ENCODE measurements at places on chromosomes 5 and 9.

GRCh38 chr5:137933491-137933911, 44.2 kb downstream of the PKD2L2 start:
- no peak for DNase-seq

GRCh38 chr9:131657940-131658339, 81.9 kb downstream of the RAPGEF1 start:
- no peak for DNase-seq

- no peak for DNase-seq
These were observed 39.7 kb upstream of the ANKDD1B start for GRCh38 chr5:75571547-75571946.

GRCh38 chr5:3139499-3139931, 388.0 kb upstream of the IRX2 start:
- DNase-seq: no peak

GRCh38 chr5:170745481-170746071, 37.9 kb upstream of the GABRP start:
- DNase-seq: no peak

DNA sequence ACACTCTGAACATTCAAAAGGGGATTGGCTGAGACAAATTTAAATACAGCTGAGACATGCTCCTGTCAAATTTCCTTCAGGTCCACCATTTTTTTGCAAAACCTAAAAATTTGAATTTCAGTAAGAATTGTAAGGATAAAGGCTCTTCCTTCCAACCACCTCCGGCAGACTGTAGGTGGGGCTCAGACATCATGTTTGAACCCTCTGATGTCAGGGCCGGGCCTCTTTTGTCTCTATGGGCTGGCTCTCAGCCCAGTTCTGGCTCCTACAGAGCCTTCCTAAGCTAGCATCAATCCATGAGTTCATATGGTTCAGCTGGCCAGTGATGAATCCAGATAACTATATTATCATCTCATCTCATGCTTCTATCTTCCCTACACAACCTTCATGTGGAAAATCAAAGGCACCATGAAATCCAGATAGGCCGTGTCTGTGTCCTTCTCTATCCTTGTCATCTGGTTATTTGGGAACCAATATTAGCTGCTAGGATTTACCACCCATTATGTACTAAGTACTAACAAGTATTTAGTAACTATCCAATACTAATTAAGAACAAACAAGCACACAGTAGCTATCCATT, 44.2 kb downstream of the NIPSNAP3B start:
- DNase-seq: no peak

- no peak for DNase-seq
These were observed 40.4 kb downstream of the NAA35 start for GRCh38 chr9:85981369-85981768.

GRCh38 chr5:30069441-30070263, 1123.8 kb upstream of the CDH6 start:
- no peak for DNase-seq

DNA sequence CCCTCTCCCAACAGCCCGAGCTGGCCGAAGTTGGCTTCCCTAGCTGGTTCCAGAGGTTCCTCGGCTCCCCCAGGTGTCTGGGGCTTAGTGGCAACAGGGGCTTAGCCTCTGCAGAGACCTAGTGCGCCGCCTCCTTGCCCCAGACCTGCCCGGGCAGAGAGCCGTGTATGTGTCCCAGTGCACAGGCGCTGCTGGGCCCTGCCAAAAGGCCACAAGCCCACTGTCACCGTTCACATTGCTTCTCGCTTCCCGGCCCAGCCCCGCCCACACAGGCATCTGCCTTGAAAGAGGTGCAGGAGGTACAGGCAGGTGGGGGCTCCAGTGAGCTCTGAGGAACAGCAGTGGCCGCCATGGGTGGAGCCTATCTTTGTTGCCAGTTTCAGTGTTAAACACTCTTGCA, 2.5 kb upstream of the CACFD1 start:
- DNase-seq: no peak

GRCh38 chr5:132737982-132738681, 786 bp upstream of the KIF3A start:
- DNase-seq: no peak

- no peak for DNase-seq
These were observed 22.5 kb upstream of the SUB1 start for GRCh38 chr5:32562843-32563242.

GRCh38 chr9:87193151-87193550, 245.8 kb upstream of the GAS1 start:
- no peak for DNase-seq

- DNase-seq: no peak
These were observed 104.9 kb downstream of the KLHL3 start for GRCh38 chr5:137630972-137631370.

DNA sequence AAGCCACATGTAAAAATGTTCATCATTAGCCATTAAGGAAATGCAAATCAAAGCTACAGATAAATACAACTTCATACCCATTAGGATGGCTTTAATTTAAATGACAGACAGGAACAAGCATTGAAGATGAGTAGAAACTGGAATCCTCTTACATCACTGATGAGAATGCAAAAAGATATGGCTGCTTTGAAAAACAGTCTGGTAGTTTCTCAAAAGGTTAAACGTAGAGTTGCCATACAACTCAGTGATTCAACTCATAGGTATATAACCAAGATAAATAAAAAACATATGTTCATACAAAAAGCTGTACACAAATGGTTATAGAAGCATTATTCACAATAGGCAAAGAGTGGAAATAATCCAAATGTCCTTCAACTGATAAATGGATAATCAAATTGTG, 228.8 kb upstream of the ZNF462 start:
- no peak for DNase-seq

DNA sequence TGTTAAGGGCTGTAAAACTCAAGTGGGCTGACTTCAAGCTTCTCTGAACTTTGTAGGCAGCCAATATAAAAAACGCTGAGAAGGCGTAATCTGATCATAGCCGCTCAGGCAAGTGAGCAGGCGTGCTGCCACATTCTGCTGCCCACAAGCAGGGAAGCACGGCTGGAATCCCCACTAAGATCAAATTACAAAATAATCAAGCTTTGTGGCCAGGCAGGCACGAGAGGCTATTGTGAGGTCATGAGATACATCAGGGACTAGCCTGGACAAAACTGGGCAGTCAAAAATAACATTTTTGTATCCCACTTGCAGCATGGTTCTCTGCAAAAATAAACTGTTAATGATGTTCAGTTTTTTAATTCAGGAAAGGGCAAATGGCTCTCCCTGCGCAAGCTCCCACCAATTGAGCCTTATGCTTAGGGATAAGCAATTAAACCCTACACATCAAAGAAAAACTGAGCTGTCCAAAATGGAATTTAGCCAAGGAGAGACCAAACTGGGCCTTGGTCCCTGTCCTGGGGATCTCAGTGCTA, 64.0 kb downstream of the POU5F2 start:
- peak; percentile 73 for DNase-seq

DNA sequence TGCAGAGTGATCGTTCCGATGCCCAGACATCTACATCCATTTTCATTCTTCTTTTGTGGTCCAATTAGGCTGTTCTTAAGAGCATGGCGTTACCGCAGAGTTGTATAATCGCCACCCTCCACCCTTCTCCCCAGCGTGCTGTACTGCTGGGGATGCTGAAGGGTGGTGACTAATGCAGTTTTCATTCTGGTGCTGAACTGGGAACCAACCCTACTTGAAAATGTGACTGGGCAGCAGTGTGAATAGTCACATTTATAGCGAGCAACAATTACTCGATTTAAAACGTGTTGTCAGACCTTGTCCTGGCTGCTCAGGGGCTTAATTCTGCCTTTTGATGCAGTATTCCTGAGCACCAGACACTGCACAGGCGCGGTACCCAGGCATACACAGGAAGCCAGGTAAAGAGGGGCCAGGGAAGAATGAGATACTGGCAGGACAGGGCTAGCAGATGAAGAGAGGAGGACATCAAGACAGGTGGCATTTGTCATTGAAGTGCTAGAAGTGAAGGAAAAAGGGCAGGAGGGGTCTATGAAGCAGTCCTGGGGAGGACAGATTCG, 719 bp upstream of the ISCA1 start:
- DNase-seq: no peak

GRCh38 chr5:79225026-79225425, 10.9 kb upstream of the JMY start:
- no peak for DNase-seq

DNA sequence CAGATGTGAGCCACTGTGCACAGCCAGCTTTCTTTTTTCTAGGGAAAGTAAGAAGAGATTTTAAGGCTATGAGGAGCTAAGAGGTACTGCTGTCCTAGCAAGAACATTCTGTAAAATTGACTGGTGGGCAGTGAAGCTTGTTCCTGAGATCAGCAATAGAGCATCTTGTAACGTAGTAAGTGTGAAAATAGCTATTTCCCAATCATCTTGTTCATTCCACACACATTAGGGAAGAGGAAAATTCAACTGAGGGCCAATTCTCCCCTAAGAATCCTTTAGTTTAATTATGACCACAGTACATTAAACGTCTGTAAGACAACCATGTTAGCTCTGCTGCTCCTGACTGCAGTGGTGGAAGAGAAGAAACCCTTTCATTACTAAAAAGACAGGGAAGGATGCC, 246.2 kb downstream of the EFNA5 start:
- no peak for DNase-seq

DNA sequence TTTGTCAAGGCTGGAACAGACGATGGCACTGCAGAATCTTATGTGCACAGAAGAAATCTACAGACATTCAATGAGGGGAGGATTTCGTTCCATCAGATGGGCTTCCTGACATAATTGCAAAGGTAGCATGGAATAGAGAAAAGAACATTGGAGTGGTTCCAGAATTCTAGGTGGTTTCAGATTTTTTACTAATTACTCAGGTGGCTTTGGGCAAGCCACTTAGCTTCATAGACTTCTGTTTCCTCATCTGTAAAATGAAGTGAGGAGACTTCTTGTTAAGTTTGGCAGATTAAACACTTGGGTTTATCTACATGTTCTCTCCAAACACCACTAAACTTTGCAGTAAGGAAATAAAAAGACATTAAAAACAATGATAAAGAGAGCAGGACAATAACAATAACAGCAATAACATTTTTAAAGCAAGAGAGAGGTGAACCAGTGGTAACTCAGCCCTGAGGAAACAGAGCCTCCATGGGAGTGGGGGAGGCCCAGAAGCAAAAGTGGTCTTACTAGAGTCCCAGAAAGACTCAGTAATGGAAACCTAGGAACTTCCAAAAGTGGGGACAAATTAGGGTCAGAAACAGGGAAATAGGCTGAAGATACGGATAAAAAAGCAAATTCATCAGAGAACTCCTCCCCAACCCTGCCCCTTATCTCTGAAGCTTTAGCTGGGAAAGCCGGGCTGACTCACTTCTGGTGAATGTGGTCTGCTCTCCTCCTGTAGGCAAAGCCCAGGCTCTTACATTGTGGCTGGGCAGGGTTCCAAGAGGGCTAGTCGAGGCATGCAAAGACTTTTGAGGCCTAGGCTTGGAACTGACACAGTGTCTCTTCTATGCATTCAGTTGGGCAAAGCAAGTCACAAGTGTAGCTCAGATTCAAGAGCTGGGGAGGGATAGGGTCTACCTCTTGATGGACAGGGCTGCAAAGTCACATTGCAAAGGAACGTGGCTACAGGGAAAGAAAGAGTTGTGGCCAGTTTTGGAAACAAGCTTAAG, 11.8 kb upstream of the ACTBL2 start:
- DNase-seq: no peak

DNA sequence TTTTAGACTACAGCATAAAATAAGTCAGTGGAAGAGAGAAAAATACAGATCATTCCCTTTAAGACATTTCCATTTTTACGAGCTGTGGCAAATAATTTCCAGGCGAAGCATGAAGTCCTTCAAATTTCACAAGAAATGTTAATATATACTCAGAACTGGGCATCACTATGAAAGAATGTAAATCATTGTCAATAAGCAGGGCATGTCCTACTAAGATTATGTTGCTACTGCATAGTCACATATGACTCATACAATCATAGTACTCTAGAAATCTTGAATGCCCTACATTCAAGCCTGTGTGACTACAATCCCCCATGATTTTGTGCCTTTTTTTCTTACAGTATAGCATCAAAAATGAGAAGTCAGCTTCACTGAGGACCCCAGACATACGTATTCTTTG, 485.2 kb upstream of the FTMT start:
- DNase-seq: no peak

- DNase-seq: no peak
These were observed 10.5 kb downstream of the GRAMD2B start for GRCh38 chr5:126433701-126434100.

GRCh38 chr5:177495243-177496060, 2.0 kb downstream of the PDLIM7 start:
- no peak for DNase-seq

DNA sequence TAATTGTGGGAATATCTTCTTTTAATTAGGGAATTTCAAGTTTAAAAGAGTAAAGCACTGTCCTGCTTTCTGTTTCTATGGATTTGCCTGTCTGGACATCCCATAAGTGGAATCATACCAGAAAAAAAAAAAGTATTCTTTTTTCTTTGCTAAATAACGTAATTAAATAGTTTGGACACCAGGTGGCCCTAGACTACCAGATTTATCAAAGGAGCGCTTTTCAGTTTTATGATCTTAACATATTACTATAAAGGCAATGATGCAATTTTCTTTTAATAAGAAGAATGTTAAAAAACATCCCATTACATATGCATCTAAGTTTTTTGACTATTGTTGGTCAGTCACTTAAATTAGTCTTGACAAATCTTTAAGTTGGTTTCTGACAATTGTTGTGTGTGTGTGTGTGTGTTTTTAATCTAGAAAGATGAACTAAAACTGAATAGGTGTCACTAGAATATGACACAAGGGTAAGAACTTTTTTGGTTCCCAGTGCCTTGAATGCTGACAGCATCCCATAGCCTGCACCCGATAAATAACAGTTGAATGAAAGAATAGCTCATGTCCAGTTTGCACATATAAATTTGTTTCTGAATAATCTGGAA, 49.5 kb downstream of the C5orf22 start:
- DNase-seq: peak; percentile 10
